ENCODE measurements at places on chromosomes 2 and 18. TPM values are rescaled to one million over a fixed set of nuclear protein-coding genes. Genes with fewer than 3 reads are reported as not detected.
A peak's percentile ranks its signal among the peaks of the same experiment; 100 is the strongest.

Gene TMEM37
- 14.3 TPM for total RNA-seq

Gene SKA1
- 1.3 TPM for total RNA-seq

Gene CCDC141
- total RNA-seq = 25.7 TPM

Gene CIB4
- total RNA-seq = not detected

Gene MAP3K19
- 21.1 TPM for total RNA-seq

Gene TMEM17
- total RNA-seq = 3.2 TPM

Gene UGT1A8
- 0.26 TPM for total RNA-seq

DNA sequence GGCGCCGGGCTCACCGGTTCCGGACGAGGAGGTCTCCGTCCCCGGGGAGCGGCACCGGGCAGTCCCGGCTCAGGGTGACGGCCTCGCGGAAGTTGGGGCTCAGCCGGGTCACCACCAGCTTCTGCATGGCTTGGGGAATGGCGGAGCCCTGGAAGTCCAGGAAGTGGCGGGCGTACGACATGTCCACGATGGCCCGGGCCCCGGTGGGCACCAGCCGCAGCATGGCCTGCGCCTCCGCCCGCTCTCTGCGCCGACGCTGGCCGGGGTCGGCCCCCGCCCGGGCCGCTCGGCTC, 157 bp downstream of the PTGR3 start:
- peaks cover 20% of the 10 kb centered on the region for H3K4me1 ChIP-seq
- H3K4me3 ChIP-seq = peak overlapping the region; percentile 73
- H3K27me3 ChIP-seq = peaks cover 3% of the 10 kb centered on the region
- H3K27ac ChIP-seq = peak overlapping the region; percentile 99
- H3K36me3 ChIP-seq = no peaks in the 10 kb centered on the region

- DNase-seq = no peak
- no peaks in the 10 kb centered on the region for H3K27me3 ChIP-seq
- H3K36me3 ChIP-seq = no peaks in the 10 kb centered on the region
- H3K4me1 ChIP-seq = no peaks in the 10 kb centered on the region
Observed at GRCh38 chr18:57544936-57545660, 41.4 kb downstream of the FECH start.

DNA sequence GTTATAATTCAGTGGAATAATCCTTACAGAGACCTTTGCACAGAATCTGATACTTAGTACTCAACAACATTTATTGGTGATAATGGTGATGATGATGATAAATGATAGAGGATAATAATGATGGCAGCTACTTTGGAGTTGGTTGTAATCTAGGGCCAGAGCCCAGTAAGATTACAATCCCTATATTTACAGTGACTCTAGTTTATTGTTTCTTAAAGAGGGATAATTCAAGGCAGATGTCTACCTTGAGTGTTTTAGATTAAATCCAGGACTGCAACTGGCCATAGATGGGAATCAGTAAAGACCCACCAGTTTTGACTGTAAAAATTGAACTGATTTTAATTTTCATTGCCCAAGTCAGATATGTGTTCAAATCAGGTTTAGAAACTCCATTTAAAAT, 813.9 kb upstream of the CNTNAP5 start:
- no peaks in the 10 kb centered on the region for H3K4me1 ChIP-seq
- H3K36me3 ChIP-seq = no peaks in the 10 kb centered on the region
- DNase-seq = no peak
- no peak overlapping the region for H3K27ac ChIP-seq

DNA sequence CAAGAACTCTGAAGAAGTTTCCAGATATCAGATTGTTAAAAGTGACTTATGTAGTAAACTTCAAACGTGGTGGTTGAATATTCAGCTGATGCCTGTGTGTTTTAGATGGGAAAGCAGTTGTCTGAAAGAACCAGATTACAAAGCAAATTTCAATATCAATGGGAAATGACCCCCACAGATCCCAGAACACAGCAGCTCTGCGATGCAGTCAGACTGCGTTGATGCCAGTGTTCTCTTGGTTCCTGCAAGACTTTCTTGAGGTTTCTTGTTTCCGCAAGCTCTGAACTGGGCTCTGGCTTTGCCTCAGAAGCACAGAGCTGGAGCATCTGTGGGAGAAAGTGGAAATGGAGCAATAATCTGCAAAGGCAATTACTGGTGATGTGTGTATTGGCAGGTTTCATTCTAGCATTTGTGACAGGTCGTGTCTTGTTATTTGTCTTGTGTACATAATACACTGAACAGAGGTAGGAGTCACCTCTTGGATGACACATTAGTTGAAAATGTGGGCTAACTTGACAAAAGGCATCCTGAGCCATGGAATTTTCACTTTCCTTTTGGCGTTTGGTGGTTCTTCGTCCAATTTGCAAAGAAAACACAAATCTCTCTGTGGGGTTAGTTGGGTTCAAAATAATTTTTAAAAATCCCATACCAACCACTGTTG, 10.8 kb upstream of the LYPD6B start:
- DNase-seq = no peak
- H3K4me3 ChIP-seq = no peak overlapping the region
- H3K27ac ChIP-seq = no peak overlapping the region
- no peaks in the 10 kb centered on the region for H3K27me3 ChIP-seq
- H3K4me1 ChIP-seq = no peaks in the 10 kb centered on the region

- no peaks in the 10 kb centered on the region for H3K27me3 ChIP-seq
- no peak overlapping the region for H3K4me3 ChIP-seq
- H3K27ac ChIP-seq = peak overlapping the region; percentile 38
- no peaks in the 10 kb centered on the region for H3K36me3 ChIP-seq
- peaks cover 37% of the 10 kb centered on the region for H3K4me1 ChIP-seq
Observed at GRCh38 chr2:1742301-1742680, 2.0 kb downstream of the PXDN start.

DNA sequence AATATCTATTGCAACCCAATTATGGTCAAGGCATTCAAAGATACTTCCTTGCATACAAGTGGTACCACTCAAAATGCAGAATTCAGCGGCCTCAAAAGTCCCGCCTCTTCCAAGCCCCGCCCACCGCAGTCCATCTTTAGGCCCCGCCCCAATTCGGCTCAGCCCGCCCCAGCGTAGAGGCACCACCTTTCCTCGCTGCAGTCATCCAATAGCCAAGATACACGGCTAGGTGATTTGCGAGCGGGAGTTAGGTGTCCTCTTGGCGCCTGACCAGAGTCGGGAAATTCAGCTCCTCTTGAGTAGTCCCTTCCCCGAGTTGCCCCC, 431 bp upstream of the SEC11C start:
- no peaks in the 10 kb centered on the region for H3K27me3 ChIP-seq
- H3K36me3 ChIP-seq = no peaks in the 10 kb centered on the region
- H3K27ac ChIP-seq = peak overlapping the region; percentile 98
- H3K4me1 ChIP-seq = peaks cover 7% of the 10 kb centered on the region
- H3K4me3 ChIP-seq = peak overlapping the region; percentile 99

GRCh38 chr18:524466-524865, 24.0 kb upstream of the COLEC12 start:
- H3K27me3 ChIP-seq = no peaks in the 10 kb centered on the region
- no peak overlapping the region for H3K27ac ChIP-seq
- no peak for DNase-seq
- no peak overlapping the region for H3K4me3 ChIP-seq
- peaks cover 23% of the 10 kb centered on the region for H3K4me1 ChIP-seq

GRCh38 chr2:196170213-196170605, 1.2 kb downstream of the STK17B start:
- H3K4me3 ChIP-seq = peak overlapping the region; percentile 69
- no peaks in the 10 kb centered on the region for H3K36me3 ChIP-seq
- DNase-seq = peak; percentile 73
- H3K4me1 ChIP-seq = peaks cover 2% of the 10 kb centered on the region
- no peaks in the 10 kb centered on the region for H3K27me3 ChIP-seq
- H3K27ac ChIP-seq = no peak overlapping the region

DNA sequence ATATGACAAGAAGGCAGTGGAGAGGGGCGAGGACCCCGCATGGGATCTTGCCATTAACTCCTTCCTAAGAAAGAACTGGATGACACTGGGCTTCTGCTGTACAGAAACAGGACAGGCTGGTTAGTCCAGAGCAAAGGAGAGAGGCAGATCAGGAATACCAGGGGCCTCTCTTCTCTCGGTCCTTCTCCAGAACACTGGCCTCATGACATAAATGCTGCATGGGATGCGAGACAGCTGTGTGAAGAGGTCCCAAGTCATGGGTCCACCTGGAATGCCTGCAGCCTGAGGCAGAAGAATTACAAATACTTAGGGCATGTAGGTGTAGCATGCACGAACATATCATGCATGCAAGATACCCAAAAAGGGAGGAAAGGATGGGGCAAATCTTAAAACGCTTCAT, 9.1 kb downstream of the MBOAT2 start:
- no peak overlapping the region for H3K27ac ChIP-seq
- H3K4me3 ChIP-seq = no peak overlapping the region
- peaks cover 22% of the 10 kb centered on the region for H3K4me1 ChIP-seq

DNA sequence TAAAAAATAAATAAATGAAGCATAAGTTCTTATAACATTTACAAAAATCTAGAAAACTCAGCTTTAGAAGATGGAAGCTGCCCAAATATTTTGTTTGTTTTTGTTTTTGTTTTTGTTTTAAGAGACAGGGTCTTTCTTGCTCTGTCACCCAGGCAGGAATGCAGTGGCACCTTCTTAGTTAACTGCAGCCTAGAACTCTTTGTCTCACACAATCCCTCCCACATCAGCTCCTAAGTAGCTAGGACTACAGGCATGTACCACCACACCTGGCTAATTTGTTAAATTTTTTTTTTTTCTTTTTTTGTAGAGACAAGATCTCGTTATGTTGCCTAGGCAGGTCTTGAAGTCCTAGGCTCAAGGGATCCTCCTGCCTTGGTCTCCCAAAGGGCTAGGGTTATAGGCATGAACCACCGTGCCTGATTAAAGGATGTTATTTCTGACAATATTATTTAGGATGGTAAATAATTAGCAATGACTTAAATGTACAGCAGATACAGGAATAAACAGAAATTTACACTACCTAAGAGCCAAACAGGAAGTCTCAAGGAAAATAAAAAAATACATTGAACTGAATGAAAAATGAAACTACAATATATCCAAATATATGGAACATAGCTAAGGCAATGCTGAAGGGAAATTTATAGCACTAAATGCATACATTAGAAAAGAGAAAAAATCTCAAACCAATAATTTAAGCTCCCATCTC, 17.2 kb downstream of the SESTD1 start:
- no peak for DNase-seq
- no peak overlapping the region for H3K27ac ChIP-seq
- no peak overlapping the region for H3K4me3 ChIP-seq
- H3K36me3 ChIP-seq = peaks cover 4% of the 10 kb centered on the region
- H3K4me1 ChIP-seq = no peaks in the 10 kb centered on the region
- no peaks in the 10 kb centered on the region for H3K27me3 ChIP-seq

DNA sequence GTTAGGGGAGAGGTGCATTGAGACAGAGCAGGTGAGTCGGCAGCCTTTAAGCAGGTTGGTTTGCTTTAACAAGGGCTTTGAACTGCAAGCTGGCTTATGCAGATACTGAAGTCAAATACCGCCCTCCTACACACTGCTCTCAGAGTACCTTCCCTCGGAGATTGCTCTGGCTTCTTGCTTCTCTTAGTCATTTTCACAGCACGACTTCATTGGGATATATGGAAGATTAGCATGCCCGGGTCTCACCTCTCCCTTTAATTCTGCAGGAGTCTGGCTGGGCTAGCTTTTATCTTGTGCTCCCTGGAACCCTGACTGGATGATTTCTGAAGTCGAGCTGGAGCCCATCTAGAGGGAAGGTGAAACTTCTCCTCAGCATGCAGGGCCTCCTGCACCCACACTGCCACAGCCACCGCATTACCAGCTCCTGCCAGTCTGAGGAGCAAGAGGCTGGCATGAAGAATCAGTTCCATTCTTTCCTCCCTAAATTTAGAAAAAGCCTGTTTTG, 395.5 kb upstream of the HNRNPA3 start:
- no peak for DNase-seq
- no peaks in the 10 kb centered on the region for H3K27me3 ChIP-seq
- H3K36me3 ChIP-seq = no peaks in the 10 kb centered on the region
- no peak overlapping the region for H3K27ac ChIP-seq
- peaks cover 33% of the 10 kb centered on the region for H3K4me1 ChIP-seq

DNA sequence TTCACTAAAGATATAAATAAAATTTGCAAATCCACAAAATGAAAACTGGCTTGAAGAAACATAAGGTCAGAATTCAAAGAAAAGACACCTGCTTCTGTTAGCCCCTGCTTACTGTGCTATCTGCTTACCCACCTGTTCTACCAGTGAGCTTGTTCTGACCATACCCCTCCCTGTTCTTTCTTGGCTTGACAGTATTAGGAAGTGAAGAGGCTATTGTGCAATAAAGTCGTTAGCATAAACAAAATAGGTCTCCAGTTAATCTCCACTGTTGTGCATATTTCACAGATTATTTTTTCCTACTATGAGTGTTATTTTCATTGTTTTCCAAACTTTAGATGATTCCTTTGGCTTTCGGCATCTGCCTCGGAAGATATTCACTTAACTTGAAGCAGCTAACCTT, 322.1 kb downstream of the CCDC85A start:
- no peaks in the 10 kb centered on the region for H3K36me3 ChIP-seq
- H3K27ac ChIP-seq = no peak overlapping the region
- H3K4me3 ChIP-seq = no peak overlapping the region
- DNase-seq = no peak
- H3K4me1 ChIP-seq = no peaks in the 10 kb centered on the region
- H3K27me3 ChIP-seq = no peaks in the 10 kb centered on the region

GRCh38 chr18:35063875-35064690, 22.9 kb downstream of the MAPRE2 start:
- no peaks in the 10 kb centered on the region for H3K36me3 ChIP-seq
- no peak overlapping the region for H3K4me3 ChIP-seq
- no peak for DNase-seq
- no peaks in the 10 kb centered on the region for H3K27me3 ChIP-seq

DNA sequence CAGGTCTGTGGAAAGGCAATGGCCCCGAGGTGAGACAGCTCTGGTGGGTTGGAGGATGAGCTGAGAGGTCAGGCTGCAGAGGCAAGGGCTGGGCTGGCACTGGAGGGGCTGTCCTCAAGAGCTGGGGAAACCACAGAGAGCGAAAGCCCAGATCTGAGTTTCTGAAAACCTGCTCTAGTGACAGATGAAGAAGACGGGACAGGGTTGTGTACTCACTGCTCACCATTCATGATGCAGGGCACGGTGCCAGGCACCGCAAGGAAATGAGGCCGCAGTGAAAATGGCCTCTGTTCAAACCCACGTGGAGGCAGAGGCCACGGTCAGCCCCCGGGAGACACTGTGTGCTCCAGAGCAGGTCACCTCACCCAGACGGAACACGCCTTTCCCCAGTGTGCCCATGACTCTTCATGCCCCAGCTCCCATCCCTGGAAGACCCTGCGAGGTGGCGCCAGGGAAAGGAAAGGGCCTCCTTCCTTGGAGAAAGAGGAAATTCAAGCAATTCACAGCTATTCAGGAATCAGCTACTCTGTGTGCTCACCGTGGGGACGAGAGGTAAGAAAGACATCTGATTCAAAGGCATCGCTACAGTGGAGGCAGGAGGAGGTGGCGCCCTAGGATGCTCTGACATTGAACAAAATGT, 24.3 kb upstream of the ID2 start:
- H3K36me3 ChIP-seq = no peaks in the 10 kb centered on the region
- DNase-seq = no peak
- H3K27ac ChIP-seq = no peak overlapping the region
- no peaks in the 10 kb centered on the region for H3K27me3 ChIP-seq
- H3K4me3 ChIP-seq = no peak overlapping the region

Data from lung (tissue), 17 donors.